ENCODE measurements at places on chromosomes 11 and 22.
A peak's percentile ranks its signal among the peaks of the same experiment; 100 is the strongest.

DNA sequence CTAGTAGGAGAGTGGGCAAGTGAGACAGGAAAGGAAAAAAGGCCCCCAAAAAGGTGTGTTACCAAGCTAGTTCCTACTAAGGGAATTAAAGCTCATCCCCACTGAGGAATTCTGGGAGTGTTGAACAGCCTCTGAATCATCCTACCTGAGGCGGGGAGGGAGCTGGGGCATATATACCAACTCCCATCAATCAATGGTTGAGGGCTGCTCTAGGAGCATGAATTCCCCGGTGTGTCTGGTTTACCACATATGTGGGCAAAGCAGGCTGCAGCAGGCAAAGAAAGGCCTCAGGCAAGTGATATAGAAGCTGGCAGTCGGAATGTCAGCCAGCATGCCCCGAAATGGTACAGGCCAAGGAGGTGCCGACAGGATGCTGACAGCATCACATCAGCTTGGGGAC, 23.6 kb upstream of the CDON start:
- DNase-seq: no peak

DNA sequence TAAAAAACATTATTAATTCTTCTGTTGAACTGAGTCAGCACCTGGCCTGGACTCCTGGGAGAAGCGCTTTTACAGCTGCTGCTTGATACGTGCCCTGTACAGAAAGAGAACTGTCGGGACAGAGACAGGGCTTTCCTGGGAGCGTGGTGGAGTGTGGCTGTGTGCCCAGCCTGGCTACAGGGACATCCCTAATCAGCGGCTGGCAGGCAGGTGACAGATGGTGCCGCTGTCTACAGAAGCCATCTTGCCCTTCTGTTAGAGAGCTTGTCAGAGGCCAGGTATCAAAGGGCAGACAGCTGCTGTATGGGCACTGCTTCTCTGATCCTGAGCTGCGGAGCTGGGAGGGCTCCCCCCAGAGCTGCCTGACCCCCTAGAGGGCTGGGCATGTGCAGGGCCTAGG, 361.8 kb downstream of the TENM4 start:
- no peak for DNase-seq

GRCh38 chr22:24146194-24146616, 35.1 kb upstream of the SUSD2 start:
- peak; percentile 66 for DNase-seq

GRCh38 chr22:23397613-23398567, 182.2 kb downstream of the IGLL1 start:
- no peak for DNase-seq

DNA sequence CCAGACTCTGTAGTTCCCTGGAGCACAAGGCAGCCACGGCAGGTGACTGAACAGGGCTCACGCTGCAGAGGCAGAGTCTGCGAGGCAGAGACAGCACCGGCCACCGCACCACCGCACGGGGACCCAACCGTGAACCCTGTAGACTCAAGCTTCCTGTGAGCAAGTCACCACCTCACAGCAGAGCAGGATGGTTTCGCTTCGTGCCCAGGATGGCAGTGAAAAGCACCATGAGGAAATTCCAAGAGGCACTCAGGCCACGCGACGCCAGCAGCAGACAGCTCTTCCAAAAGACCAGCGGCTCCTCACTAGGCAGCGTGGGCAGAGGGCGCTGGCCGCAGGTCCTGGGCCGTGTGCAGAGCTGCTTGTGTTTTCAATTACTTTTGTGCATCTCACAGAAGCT, 24.5 kb downstream of the BRD1 start:
- DNase-seq: no peak

GRCh38 chr22:42655693-42656092, 6.5 kb upstream of the CYB5R3 start:
- no peak for DNase-seq

Measured in GM12891 (cell line).